A375 (cell line): ENCODE measurements at places on chromosomes 2 and 18. TPM values are rescaled to one million over a fixed set of nuclear protein-coding genes. Genes with fewer than 3 reads are reported as not detected.

LRRTM4 gene
- not detected in 2 replicates for total RNA-seq

SOCS6 gene
- 18.0 and 18.4 TPM in 2 replicates for total RNA-seq

SDC1 gene
- 31.4 and 35.3 TPM in 2 replicates for total RNA-seq

PROKR1 gene
- total RNA-seq = not detected in 2 replicates

UGT1A3 gene
- total RNA-seq = not detected in 2 replicates

UGT1A1 gene
- not detected in 2 replicates for total RNA-seq

SATB2 gene
- 7.9 and 9.3 TPM in 2 replicates for total RNA-seq

HNRNPA3 gene
- total RNA-seq = 34.8 and 39.0 TPM in 2 replicates

HOXD8 gene
- 5.3 and 6.7 TPM in 2 replicates for total RNA-seq
